ENCODE measurements at places on chromosomes 11 and 22.

DNA sequence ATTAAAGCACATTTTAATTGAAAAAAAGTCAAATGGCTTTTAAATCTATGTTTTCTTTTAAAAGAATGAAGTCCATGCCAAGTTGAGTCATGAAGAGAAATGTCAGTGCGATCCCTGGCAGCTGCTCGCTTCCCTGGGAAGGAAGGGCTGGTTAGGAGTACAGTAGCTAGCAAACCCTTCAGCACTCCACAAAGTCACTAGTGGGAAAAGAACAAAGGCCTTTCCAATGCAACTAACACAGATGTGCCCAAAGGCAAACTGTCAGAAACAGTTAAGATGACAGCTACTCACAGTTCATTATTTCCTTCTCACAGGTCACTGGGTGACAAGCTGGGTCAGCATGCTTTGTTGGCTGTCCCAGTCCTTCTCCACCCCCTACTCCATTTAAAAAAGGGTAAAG, 308.7 kb downstream of the DCDC1 start:
- DNase-seq: no peak

- no peak for DNase-seq
Measured at GRCh38 chr11:31442086-31442485, 67.3 kb downstream of the IMMP1L start.

GRCh38 chr11:11657218-11657955, 35.6 kb upstream of the GALNT18 start:
- DNase-seq: no peak

- DNase-seq: no peak
Measured at GRCh38 chr22:46965555-46966494, 203.4 kb downstream of the TBC1D22A start.
